ENCODE measurements at places on chromosomes 12 and 14. TPM values are rescaled to one million over a fixed set of nuclear protein-coding genes. Genes with fewer than 3 reads are reported as not detected.

The NRIP2 gene
- total RNA-seq: 26.0 TPM

The BMP4 gene
- 5.1 TPM for total RNA-seq

The CD163L1 gene
- 16.7 TPM for total RNA-seq

The SPTB gene
- 10.5 TPM for total RNA-seq

The CLEC2D gene
- total RNA-seq: 19.0 TPM

The PRH2 gene
- total RNA-seq: 2.0 TPM
